ENCODE measurements at places on chromosomes 7 and 10.

GRCh38 chr7:140857048-140857447, 67.7 kb downstream of the BRAF start:
- DNase-seq: no peak

DNA sequence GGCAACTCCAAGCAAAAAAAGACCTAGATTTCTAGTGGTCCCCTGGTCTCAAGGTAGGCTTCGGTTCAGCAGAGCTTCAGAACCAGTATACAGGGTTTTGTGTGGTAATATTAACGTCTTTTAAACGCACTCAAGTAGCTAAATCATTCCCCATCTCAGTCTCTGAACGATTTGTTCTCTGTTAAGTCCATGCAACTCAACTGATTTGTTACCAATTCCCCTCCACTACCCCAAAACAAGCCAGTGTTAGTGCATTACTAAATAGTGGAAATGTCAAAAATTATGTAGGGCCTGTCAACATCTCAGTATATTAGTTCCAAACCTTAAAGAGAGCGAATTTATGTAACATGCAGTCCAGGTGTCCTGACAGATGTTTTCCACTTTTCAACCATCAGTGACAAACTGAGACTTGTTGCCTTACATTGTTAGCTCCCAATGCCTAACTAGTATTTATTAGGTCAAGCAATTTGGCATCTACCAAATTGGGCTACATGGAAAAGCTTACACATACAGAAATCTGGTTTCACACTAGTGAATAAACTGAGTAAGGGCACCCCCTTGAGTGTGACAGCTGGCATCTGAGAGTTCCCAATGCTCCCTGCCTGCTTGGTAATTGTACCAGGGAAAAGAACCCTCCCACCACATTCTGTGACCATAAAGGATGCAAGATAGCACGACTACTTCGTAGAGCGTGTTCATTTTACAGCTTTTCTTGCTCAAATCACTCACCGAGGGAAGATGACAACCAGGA, 12.2 kb downstream of the HNRNPA2B1 start:
- peak; percentile 57 for DNase-seq

- DNase-seq: peak; percentile 73
These were observed 496.6 kb downstream of the INHBA start for GRCh38 chr7:41206267-41206666.

DNA sequence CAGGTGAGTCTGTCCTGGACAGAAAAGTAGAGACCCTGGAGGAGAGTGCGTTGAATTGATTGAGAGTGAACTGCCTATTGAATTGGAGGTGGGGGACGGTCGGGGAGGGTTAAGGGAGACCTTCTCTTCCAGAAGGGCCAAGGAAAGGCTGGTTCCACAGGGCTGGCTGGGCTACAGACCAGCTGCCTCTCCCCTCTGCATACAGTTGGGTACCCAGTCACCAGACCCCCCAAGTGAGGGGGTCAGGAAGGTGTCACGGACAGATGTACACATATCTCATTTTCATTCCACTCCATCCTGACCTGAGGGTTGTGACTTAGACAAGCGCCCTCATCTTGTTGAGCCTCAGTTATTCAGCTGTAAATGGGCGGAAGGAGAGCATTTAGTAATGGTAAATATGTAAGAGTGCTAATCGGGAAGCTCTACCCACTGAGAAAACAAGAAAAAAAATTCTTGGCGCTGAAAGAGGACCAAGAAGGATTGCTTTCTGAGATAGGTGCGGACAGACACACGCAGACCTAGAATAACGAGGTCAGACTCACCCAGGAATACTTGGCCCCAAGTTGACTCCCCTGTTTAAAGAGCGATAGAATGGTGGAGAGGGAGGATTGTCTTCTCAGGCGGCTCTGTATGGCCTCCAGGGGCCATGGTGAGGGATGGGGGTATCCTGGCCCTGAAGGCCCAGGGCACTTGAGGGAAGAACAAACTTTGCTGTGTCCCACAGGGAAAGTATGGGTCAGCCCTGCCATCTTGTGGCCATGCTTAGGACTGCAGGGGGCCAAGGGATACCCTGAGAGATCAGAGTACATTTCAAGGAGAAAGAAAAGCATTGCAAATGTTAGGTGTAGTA, 7.2 kb upstream of the MBL2 start:
- DNase-seq: peak; percentile 45

DNA sequence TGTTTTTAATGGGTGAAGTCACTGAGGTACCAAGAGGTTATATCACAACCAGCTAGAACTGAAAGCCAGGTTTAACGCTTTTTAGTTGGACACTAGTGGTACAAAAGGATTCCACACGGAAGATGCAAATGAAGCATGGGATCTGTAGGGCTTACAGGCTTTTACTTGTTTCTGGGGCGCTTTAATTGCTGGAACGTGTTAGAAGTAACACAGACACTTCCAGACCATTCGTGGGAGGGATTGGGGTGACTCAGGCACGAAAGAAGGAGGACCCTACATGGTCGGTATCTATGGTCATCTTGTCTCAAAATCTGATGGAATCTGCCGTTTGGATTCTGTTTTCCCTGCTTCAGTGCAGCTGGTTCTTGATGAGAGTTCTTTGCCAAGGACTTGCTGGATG, 1.0 kb downstream of the YKT6 start:
- no peak for DNase-seq

- DNase-seq: no peak
These were observed 285.4 kb upstream of the GLI3 start for GRCh38 chr7:42522227-42522991.

DNA sequence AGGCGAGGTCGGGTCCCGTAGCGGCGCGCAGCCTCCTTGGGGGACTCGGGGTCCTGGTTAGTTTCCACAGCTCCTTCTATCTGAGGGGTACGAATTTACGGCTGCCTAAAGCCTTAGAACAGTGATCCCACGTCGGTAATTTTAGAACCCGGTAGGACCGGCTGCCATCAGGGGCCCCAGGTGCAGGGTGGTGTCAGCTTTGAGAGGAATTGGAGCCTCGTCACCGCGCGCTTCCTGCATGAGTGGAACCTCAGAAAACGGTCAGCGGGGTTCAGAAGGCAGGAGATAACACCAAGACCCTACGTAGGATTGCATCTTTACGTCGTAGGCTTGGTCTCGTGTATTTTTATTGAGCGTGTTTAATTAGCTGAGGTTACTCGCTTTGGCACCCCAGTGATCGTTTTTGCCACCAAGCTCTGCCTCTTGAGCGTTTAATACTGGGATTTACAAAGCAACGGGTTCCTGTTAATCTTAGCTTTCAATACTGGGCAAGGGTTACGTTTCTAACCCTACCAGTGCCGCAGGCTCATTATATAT, 443 bp downstream of the RNF32 start:
- DNase-seq: peak; percentile 85

DNA sequence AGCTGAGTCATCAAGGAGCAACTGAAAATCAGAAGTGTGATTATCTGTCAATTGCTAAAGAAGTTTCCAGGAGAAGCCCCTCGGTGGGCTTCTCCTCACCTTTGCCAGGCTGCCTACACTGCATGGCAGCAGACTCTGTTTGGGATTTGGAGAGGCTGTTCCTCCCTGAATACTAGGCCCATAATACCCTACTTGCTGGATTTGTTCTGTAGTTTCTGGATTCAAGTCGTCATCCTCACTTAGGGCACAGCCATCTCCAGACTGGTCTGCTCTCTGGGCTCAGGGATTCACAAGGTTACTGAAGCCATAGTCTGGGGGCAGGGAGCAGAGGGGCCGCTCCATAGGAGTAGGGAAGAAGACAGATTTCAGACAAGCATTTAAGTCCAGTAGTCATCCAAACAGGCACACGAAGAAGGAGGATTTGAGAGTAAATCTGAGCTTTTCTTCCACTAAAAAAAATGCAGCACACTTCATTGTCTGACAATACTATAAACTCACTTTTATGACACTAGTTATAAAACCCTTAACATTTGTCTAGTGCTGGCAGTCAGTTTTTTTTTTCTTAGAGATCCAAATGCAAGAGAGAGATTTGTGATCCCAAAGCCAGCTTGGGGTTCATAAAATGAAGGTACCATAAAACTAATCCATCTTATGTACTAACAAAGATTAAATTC, 723.3 kb downstream of the GRID1 start:
- DNase-seq: no peak

GRCh38 chr7:142801601-142802295, 31.0 kb downstream of the PRSS2 start:
- DNase-seq: no peak

DNA sequence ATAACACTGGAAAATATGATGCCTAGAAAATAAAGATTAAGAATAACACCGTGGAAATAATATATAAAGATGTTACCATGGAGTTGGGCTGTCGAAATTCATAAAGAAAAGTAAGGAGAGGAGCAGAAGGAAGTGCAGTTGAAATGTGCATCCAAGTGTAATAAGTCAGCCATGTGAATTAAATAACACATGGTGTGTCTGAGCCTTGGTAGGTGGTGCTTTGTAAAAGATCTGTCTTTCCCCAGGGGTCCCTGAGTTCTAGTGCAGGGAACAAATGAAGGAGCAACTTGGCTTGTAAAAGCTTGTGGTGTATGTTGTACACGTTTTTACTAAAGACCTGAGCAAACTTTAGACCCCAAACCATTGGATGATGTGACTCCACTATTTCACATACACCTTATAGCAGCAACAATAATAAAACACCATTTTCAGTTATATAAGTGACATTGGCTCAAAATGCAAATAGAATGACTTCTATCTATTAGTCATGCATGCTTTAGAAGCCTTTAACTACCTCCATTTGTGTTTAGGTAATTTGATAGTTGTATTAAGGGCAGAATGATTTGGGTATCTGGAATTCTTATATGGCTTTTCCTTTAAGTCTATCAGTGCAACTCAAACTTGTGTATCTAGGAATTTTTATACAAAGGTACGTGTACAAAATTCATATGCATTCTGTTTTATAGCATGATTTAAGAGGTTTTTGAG, 11.3 kb downstream of the STARD3NL start:
- peak; percentile 39 for DNase-seq

GRCh38 chr7:24576171-24577025, 3.1 kb downstream of the PALS2 start:
- peak; percentile 76 for DNase-seq

DNA sequence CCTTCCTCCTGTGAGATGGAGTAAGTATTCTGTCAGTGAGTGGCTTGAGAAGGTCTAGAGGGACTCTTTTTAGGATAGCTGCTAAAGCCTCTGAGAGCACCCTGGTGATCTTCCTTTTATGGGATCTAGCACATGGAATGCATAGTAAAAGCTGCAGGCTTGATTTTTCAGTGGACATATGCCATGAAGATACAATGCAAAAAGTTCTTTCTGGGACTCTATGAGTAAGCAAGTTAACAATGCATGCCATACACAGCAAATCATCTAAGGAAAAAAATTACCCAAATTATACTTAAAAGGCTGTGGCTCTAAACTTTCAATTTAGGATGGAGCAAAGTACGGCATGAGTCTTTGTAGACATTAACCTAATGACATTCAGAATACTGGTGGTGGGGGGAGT, 154.5 kb downstream of the SGMS1 start:
- DNase-seq: no peak

DNA sequence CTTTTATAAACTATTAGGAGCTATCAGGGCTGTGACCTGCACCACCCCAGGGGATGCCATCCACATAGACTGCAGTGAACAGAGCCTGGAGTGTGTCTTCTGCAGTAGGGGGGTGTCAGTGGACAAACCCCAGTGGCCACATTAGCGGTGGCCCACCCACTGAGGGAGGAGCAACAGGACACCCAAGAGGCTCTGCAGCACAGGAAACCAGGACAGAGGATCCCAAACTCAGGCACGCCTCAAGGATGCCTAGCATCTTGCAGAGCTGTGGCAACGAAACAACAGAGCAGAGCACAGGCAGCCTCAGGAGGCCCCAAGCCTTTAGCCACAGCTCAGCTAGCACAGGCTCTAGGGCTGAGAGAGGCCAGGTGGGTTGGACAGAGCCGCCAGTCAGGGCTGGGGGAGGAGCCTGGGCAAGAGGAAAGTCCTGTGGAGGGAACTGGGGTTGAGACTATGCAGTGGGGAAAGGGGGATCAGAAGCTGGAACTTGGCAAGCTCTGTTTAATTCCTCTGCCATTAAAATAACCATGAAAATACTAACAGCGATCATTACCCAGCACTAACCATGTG, 53.8 kb downstream of the GRID1 start:
- DNase-seq: peak; percentile 63

DNA sequence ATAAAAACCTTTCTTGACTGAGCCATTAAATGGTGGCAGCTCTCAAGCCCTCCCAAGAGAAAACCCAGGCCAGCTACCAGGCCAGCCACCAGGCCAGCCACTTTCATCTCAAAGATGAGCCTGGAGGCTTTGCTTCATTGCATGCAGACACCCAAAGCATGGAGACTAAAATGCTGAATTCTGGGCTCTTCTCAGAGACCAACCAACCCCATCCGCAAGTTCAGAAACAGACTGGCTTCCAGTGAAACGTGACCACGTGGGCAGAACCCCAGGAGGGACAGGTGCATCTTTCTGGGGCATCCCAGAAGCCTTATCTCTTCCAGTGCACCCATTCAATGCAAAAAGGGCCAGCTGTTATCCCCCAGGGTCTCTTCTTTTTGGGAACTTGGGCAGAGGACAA, 20.9 kb downstream of the CHST15 start:
- no peak for DNase-seq

GRCh38 chr7:154584352-154585252, 418.3 kb downstream of the PAXIP1 start:
- no peak for DNase-seq

DNA sequence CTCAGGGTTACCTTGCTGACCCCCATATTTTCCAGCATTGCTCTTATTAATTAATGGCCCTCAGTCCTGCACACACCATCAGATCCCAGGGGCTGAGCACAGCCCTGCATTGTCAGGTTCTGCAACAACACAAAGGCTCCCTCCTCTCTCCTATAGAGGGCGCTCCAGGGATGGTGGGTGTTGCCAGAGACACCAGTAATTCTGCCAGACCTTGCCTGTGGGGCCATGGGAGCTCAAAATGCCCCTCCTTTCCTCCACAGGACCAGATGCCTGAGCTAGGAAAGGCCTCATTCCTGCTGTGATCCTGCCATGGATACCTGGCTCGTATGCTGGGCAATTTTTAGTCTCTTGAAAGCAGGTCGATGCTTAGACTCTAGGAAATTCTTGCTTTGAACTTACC, 42.8 kb upstream of the PRSS58 start:
- DNase-seq: peak; percentile 75
